ENCODE measurements at places on chromosomes 7 and 10.

- DNase-seq: no peak
These were observed 16.0 kb downstream of the AFAP1L2 start for GRCh38 chr10:114388275-114388674.

DNA sequence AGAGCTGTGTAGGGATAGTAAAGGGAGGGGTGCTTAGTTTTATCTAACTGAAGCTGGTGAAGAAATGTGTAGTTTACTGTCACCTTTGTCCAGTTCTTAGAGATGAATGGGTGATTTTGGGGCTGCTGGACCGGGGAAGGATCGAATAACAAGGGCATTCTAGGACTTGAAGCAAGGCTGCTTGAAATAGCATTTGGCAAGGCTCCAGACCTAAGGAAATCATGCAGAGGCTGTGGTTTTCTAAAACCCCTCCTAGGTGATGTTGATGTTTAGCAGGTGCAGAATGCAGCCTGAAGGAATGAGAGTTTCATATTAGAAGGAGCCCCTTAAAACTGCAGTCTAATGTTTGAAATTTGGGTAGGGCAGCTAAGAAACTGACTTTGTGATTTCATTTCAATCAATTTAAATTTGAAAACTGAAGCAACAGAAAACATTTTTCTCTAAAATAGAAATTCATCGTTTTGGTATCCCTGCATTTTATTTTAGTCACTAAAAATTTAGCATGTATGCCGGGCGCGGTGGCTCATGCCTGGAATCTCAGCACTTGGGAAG, 68.5 kb downstream of the TET1 start:
- DNase-seq: no peak

- DNase-seq: no peak
These were observed 145.0 kb upstream of the CHST15 start for GRCh38 chr10:124238367-124238766.

GRCh38 chr7:96319439-96319838, 2.5 kb downstream of the SLC25A13 start:
- no peak for DNase-seq

- no peak for DNase-seq
These were observed 1260.2 kb upstream of the SORCS1 start for GRCh38 chr10:108424656-108425055.

DNA sequence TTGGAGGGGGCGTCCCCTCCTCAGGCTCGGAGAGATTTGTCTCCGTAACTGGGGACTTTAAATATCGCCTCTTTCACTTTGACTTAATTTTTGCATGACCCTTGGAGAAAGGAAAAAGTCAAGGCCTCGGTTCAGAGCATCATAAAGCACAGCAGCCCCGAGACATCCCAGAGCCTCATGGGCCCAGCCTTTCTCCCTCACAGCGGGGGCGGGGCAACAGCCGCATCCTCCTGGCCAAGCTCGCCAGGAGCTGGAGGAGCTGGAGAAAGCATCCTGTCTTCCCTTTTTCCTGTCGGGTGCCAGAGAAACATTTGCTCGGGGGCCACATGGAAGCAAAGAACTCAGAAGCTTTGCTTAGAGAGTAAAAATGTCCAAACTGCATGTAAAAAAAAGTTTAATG, 43.6 kb upstream of the DPYSL4 start:
- no peak for DNase-seq

DNA sequence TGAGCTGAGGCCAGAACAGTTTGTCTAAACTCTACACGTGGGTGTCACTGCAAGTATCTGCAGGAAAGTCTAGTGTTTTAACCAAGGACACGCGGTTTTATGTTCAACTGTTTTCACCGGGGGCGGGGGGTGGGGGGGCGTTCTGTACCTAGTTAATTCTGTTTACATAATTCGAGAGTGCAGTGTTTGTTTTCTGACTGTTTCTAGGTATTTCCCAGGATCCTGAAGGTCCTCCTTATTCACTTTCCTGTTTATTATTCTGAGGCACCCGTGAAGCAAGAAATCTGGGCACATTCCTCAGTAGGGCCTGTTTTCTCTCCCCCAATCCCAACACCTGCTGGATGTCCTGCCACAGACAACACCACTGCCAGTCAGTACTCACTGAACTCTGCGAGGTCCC, 7.6 kb downstream of the LOXL4 start:
- DNase-seq: no peak

- no peak for DNase-seq
These were observed 167.5 kb downstream of the SEPTIN7 start for GRCh38 chr7:35968140-35968940.

DNA sequence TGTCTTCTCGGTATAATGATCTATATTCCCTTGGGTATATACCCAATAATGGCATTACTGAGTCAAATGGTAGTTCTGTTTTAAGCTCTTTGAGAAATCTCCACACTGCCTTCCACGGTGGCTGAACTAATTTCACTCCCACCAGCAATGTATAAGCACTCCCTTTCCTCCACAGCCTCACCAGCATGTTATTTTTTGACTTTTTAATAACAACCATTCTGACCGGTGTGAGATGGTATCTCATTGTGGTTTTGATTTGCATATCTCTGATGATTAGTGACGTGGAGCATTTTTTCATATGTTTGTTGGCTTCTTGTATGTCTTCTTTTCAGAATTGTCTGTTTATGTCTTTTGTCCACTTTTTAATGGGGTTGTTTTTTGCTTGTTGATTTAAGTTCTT, 33.6 kb downstream of the KIAA1217 start:
- no peak for DNase-seq
